ENCODE measurements at places on chromosomes 7 and 10. TPM values are rescaled to one million over a fixed set of nuclear protein-coding genes. Genes with fewer than 3 reads are reported as not detected.
A peak's percentile ranks its signal among the peaks of the same experiment; 100 is the strongest.

GRCh38 chr7:126236261-126236660 lies 1016.5 kb downstream of the GRM8 start:
- DNase-seq, result no peak

DNA sequence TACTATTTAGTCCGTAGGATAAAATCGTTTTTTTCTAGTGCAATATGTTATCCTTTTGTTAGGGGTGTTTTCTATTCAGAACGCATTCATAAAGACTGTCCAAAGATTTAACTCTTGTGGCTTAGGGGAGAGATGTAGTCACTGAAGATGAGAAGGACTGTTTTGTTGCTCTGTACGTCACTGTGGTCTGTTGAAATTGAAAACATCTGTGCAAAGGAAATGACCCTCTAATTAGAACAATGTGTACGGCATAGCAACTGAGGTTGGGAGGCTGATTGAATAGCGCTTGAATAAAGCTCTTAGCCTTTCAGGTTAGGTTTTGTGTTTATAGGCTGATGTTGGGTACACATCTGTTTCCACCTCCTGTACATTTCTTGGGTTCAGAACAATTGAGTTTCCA lies 453.4 kb upstream of the AKR1E2 start:
- no peak for DNase-seq

- no peak for DNase-seq
These were observed 395.8 kb downstream of the PLXNA4 start for GRCh38 chr7:132180481-132180880.

GRCh38 chr10:60892571-60892970 lies 51.4 kb downstream of the RHOBTB1 start:
- DNase-seq, result no peak

SORCS1 gene
- total RNA-seq, result 3.1 TPM

SYCE1 gene
- 3.3 TPM for total RNA-seq

- no peak for DNase-seq
These were observed 25.9 kb downstream of the LMOD2 start for GRCh38 chr7:123681561-123681960.

DNA sequence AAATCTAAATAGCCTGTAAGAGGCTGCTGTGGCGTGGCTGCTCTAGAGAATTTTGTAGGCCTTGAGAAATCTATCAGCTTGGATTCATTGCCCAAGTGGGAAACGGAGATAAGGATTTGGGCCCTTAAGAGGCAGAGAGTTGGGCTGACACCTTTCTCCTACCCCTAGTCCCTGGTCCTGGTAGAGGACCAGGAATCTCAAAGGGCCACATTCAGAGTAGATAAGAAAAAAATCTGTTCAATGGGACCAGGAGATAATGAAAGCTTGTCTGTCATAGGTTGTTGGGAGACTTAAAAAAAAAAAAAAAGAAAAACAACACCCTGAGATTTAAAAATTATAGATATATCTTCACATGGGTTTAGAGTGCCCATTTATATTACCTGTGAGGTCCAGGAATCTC lies 17.8 kb downstream of the TMEM209 start:
- no peak for DNase-seq

DNA sequence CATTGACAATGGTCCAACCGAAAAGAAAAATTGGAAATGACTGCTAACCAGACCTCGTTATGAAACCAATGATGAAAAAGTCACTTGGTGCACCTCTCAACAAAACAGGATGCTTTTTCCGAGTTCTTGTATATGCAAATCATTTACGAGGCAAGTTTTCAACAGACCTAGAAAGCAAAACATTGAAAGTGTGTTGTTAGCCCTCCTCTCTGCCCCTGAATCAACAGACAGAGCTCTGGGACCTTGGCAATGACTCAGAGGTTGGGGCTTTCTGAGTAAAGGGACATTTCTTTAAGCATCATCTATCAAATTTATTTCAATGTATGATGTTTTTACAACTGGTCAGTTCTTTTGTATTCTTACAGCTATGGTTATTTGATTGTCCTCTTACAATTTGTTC lies 16.3 kb upstream of the DKK1 start:
- DNase-seq, result no peak

DNA sequence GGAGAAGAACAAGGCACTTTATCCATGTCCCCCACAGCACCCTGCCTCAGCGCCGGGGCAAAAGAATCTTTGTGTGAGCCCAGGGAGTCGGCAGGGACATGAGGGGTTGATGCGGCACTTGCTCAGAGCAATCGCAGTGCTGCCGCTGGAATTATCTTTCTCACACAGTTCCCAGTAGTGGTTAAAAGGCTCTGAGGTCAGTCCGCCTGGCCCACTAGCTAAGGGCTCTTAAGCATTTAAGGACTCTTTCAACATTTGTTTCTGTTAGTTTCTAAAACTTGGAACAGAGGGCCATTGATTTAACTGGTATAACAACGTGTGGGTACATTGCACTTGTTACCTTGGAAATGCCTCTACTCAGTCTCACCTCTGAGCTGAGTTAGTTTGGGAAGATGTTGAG lies 208.0 kb upstream of the C7orf33 start:
- no peak for DNase-seq

DNA sequence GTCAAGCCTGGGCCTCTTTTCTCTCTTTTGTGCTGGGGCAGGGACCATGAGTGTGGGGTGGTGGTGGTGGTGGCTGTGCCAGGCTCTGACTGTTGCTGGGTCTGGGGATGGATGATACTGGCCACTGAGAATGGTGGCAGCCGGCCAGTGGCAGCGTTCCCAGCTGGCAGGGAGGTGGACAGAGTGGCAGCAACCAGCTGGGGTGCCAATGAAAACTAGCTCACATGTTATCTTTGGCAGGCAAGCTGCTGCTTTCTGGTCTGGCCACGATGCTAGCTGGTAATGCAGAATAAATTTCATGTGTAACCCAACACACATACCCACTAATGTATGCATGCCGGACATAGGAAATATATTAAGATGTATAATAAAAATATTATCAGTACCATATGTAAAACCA lies 95.0 kb upstream of the SLC26A5 start:
- peak; percentile 46 for DNase-seq

GRCh38 chr10:6778992-6779701 lies 199.1 kb upstream of the PRKCQ start:
- peak; percentile 33 for DNase-seq

DNA sequence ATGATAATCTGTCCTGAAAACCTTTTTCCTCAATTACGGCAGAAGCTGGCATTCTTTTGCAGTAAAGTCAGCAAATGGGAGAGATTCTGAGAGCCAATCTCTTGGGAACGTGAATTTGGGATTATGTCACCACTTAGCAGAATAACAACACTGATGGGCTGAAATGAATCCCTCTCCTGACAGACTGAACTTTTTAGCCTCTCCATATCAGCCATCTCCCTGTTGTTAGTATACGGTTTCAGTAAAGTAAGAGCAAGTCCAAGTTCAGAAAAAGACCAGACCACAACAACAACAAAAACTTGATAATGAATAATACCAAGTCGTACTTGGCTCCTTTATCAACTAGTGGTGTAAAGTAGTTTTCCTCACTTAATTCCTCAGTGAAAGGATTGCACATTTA lies 1048.8 kb downstream of the GATA3 start:
- DNase-seq, result no peak

DNA sequence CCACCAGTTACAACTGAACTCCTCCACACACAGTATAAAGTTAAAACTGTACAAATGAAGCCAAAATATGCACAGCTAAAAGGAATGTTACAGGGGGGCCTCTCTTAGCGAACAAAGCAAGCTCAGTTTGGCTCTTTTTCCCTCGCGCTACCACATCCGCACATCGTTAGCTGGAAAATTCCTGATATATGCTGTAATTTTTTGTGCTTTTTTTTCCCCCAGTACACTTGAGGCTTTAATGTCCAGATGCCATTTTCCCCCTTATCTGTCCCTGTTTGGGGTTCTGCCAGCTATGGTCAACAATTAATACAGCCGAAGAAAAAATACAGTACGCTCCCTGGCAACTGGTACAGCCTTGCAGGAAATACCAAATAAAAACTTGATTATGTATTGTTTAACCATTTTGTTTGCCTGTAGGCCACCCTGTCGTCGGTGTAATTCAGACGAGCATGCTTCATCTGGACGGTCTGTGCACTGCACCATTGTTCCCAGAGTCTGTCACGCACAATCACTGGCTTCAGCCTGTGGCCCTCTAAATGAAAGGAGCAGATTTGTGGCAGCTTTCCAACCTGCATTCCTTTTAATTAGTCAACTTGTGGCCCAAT lies 108.1 kb upstream of the FAM133B start:
- peak; percentile 59 for DNase-seq

DNA sequence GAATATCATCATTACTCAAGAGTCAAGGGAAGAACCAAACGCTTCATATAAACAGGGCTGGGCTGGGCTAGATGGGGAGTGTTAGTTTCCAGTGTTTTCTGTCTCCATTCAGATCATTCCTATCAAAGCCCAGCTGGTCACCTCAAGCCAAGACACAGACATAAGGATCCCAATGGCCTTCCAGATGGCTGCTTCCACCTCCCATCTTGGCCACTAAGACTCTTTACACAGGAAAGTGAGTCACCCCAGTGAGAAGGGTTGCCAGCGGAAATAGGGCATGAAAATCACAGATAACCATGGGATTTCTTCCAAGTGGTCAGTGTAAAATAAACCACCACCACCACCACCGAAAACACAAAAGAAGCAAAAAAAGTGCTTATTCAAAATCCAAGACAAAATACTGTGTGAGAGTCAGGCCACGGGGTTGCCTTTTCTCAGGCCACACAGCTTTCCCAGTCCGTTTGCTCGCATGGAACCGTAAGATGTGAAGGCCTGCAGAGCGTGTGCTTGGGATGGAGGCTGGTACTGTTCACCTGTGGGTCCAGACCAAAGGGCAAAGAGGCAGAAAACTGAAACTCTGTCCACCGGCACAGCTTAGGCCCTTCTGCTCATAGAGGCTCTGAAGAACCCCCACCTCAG lies 5.6 kb downstream of the PRSS2 start:
- DNase-seq, result no peak

GRCh38 chr10:34959321-34959720 lies 130.8 kb downstream of the CUL2 start:
- DNase-seq, result no peak

DNA sequence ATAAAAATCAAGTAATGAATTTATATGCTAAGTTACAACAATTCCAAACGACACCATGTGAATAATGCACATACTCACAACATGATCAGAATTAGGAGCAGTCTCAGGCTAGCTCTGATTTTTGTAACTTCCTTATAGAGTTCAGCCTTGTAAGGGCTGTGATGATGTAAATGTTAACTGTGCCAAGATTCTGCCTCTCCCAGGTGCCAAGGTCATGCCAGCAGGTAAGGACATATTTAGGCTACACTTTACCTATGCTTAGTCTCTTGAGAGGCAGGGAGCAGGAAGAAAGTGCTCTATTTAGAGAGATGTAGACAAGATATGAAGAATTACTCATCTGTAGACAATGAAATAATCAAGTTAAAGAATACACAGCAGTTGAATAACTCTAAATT lies 53.6 kb upstream of the AGR3 start:
- peak; percentile 83 for DNase-seq

- DNase-seq, result peak; percentile 6
These were observed 23.3 kb upstream of the ZNF273 start for GRCh38 chr7:64879800-64880199.

DNA sequence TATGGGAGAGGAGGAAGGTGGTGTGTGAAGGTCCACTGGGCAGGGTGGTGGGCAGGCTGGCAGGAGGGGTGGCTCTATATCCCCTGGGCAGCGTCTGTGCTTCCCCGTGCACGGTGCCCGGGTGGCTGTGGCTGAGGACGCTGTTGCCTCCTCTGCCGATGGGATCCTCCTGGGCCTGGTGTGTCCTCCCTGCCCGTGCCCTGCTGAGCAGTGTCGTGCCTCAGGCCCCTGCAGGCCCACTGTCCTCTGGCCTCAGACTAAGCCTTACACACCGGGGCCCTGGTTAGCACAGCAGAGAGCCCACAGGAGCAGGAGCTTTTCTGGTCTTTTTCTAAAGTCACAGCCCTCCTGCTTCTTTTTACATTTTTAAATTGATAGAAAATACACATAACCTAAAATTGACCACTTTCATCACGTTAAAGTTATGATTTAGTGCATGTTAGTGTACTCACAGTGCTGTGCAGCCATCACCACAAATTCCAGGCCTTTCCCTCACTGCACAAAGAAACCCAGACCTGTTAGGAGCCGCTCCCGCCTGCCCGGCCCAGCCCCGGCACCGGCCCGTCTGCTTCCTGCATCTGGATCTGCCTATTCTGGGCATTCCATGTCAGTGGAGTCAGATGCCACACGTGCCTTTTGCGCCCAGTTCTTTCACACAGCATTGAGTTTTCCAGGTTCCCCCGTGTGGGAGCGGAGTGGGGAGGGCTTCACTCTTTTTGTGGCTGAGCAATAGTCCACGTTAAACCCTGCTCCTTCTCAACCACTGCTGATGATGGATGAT lies 19.4 kb downstream of the PFKFB3 start:
- DNase-seq, result no peak

DNA sequence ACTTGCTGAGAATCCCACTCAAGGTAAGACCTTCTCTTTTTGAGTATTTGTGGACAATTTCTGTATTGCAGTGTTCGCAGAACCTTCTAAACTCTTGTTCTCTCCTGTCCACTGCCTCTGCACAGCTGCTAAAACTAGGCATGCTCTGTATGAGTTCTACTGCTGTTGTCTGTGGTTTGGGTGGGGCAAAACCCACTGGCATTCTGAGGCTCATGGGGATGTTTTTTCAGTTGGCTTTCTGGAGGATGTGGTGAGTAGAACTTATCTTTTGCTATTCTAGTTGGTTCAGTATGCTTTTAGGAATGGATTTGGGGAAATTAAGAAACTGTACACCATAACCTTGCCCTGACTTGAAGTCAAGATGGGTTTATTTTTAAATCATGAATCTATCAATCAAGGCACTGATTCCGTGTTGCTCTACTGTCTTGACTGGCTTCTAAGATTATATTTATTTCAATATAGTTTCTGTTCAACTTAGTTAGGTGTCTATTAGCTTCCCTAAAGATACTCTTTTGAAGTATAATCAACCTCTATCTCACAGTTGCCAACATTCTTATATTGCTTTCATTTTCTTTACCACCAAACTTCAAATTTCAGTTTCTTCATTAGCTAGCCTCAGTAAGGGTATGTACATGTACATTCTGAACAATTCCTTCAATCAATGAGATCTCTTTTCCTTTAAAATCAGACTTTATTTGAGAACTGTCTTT lies 25.0 kb upstream of the C1GALT1 start:
- DNase-seq, result no peak

ADARB2 gene
- total RNA-seq, result 1.3 TPM

STEAP2 gene
- total RNA-seq, result 29.9 TPM
